HCEC 1CT (cell line): ENCODE measurements at places on chromosomes 3 and 15.

GRCh38 chr3:17013571-17013970, 128.8 kb downstream of the PLCL2 start:
- no peak for DNase-seq

DNA sequence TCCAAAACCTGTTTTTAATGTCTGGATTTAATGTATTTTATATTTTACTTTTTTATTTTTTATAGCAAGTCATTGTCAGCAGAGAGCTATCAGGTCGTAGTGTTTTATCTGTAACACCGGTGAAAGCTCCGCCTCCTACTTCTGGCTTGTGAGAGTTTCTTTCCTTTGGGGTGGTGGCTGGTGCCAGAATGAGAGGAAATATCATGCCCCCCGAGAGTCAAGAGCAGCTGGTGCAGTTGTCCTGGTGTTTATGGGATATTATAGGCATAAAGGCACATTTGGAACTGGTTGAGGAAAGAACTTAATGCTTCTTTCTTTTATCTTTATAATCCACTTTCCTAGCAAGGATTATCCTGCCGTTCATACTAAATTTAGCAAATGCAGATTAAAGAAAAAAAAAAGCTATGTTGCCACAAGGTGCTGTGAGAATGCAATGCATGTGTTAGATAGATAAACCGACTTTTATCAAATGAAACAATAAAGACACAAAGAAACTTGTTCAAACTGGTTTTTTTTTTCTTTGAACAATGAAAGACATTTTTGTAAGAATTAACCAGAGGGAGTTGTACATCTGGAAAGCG, 260.1 kb upstream of the PLSCR5 start:
- DNase-seq = no peak

GRCh38 chr3:185340751-185341150, 22.2 kb upstream of the MAP3K13 start:
- no peak for DNase-seq

GRCh38 chr3:195042743-195043606, 228.0 kb downstream of the XXYLT1 start:
- no peak for DNase-seq

GRCh38 chr3:123347691-123348264, 101.1 kb downstream of the ADCY5 start:
- no peak for DNase-seq

DNA sequence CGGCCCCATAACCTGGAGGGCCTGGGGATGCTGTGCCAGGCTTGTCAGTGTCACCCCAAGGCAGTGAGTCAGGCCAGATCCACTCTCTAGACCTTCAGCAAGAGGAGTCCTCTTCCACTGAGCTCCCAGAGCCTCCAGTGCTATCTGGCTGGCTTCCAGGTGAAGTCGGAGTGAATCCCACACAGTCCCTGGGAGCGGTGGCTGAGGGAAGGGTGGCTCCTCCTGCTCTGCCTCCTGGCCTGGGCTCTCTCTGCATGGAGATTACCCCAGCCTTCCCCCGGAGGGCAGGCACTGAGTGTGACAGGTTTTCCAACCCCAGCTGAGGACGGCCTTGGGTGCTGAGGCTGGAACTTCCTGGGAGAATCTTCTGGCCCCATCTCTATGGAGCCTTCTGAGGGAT, 82.7 kb downstream of the EPHB1 start:
- no peak for DNase-seq

DNA sequence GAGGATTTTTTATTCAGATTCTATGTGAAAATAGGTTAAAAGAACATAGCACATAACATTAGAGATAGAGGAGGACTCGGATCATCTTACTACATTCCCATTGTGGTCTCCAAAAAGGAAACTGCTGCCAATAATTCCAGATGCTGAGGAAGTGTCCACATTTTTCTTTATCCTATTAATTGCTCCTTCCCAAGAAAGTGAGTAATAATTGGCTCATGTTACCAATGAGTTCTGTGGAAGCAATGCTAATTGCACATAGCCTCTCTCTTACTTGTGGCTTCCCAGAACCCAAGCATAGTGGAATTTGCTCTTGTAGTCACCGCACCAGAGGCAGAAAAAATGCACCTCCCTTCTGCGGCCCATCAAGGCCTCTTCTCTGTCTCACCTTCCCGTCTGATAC, 208.4 kb downstream of the PLOD2 start:
- peak; percentile 96 for DNase-seq

GRCh38 chr3:119235151-119235550, 5.5 kb downstream of the B4GALT4 start:
- DNase-seq = peak; percentile 70

DNA sequence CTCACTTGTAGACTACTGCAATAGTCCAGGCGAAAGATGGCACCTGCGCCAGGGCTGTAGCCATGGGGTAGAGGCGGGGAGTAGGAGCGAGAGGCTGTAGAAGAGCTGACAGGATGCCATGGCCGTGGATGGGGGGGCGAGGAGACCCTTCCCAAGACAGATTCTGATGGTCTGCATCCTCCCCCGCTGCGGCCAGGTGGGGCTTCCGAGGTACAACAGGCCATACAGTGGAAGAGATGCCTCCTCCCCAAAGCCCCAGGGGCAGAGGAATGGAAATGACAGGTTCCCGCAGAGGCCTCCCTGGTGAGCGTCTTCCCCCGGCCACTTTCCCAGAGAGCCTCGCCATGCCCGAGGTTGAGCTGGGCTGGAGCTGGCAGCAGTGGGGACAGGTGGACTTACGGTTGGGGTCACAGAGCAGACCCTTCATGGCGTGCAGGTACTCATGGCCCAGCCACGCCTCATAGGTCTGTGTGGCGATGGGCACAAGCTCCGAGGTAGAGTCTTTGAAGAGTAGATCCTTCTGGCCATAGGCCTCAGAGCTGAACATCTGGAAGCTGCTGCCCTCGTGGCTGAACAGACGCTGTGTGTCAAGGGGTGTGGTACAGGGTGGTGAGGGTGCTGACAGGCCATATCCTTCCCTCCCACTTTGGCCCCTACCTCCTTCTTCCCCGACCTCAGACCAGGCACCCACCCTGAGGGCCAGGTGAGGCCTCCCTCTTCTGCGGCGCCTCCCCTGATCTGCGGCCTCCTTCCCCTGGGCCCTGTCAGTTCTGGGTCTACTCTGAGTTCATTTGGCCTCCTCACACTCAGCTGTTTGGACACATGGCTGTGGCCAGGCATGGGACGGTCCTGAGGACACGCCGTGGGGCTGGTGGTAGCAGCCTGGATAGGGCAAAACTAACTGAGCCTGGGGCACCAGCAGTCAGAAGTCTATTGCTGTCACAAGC, 13.6 kb downstream of the MELTF start:
- DNase-seq = no peak

DNA sequence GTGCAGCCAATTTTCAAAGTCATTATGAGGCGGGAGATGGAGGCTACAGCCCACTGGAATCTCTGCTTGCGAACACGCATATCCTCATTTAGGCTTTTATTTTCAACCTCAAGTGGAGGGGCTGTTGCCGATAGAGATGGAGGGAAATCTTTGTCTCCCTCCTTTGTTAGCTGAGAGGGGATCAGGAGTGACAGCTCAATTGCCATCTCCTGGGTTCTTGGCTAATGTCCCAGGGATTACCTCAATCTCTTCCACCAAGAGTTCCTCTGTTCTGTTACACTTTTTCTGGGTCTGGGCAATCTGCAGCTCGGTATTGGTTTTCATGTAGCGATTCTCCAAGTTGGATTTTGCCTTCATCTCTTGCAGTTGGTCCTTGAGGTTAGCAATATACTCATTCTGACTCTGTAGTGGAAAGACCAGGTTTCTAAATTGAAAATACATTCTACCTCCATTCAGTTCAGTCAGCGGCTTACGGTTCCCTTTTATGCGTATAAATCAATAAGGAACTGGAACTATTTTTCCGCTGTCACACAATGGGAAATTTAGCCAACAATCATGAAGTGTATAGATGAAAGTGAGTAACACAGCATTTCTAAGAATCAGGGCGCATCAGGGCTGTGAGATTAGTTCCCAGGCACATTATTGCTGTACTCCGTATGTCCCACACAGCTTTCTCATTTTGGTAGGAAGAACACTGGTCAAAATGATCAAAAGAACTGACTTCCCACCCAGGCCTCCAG, 36.2 kb upstream of the RPL35A start:
- no peak for DNase-seq

GRCh38 chr3:124246949-124247348, 255.0 kb upstream of the ROPN1 start:
- peak; percentile 28 for DNase-seq

DNA sequence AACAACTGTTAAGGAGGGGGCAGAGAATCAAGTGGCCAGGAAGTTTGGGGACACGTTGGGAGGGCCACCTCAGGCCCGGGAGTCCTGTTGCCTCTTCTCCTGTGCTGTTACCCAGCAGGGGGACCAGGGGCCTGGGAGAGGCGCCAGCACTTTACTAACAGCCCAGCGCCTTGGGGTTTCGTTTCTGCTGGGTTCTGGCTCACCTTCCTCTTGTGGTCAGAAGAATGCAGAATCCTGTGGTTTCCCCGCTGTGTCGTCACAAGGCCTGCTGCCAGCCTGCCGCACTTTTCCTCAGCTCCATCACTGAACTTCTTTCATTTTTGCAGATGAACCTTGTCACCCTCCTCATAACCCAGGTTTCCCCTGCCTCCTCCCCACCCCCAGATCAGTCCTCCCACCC, 67.7 kb downstream of the SLC30A4 start:
- peak; percentile 93 for DNase-seq

- no peak for DNase-seq
Observed at GRCh38 chr3:88019024-88019423, 39.8 kb downstream of the CGGBP1 start.

- DNase-seq = no peak
Observed at GRCh38 chr3:90080988-90081387, 973.6 kb downstream of the EPHA3 start.

GRCh38 chr3:36733162-36733696, 31.1 kb downstream of the DCLK3 start:
- DNase-seq = no peak

GRCh38 chr3:124895756-124896155, 8.6 kb upstream of the ITGB5 start:
- no peak for DNase-seq

DNA sequence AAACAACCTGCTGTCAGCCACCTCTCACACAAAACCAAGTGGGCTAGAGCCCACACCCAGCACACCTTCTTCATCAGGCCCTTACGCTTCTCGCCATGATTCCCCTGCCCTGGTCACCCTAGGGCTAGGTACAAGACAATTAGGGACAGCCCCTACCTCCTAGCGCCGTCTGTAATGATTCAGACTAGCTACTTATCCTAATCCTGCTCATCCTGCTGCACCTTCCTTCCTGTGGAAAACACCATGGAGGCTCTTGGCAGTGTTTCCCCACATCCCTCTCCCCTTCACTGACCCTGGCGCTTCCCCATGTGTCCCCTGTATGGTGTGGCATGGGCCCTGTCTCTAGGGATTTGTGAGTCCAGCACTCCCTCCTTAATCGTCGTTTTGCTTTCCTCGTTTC, 39.6 kb upstream of the ICE2 start:
- no peak for DNase-seq

DNA sequence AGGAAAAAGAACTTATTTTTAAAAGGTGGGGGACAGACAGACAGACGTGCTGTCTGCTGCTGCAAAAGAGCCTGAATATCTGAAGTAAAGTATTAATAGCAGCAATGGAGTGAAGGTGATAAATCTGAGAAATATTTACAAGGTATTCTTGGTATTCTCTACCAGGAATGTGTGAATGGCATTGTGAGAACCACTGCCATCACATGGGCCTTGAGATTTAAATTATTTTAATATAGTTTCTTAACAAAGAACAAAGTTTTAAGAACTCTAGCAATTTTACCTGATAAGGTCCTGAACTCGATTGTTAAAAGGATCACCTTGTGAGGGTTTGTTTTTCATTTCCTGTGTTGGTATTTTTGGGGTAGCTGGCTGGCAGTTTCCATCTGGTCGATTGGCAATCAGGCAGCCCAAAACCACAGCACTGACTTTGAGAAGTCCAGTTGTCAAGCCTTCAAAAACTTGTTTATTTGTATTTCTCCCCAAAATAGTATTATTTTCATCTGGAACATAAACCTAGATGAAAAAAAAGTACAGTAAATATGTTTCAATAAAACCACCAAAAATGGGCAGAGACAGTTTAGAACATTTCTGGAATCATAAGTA, 97.3 kb downstream of the ISL2 start:
- DNase-seq = peak; percentile 28

DNA sequence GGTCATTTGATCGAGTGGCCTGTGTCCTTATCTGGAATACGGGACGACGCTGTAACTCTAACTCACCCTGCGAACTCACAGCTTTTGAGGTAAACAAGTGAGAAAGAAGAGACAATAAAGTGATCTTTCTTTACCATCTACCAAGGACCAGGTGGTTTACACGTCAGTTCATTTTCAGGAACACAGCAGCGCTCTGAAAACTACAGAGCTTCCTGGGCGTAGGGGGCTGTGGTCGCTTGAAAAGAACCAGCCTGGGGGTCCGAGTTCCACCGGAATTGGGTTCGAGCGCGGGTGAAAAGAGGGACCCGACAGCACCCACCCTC, 357 bp downstream of the KIAA1143 start:
- DNase-seq = no peak

DNA sequence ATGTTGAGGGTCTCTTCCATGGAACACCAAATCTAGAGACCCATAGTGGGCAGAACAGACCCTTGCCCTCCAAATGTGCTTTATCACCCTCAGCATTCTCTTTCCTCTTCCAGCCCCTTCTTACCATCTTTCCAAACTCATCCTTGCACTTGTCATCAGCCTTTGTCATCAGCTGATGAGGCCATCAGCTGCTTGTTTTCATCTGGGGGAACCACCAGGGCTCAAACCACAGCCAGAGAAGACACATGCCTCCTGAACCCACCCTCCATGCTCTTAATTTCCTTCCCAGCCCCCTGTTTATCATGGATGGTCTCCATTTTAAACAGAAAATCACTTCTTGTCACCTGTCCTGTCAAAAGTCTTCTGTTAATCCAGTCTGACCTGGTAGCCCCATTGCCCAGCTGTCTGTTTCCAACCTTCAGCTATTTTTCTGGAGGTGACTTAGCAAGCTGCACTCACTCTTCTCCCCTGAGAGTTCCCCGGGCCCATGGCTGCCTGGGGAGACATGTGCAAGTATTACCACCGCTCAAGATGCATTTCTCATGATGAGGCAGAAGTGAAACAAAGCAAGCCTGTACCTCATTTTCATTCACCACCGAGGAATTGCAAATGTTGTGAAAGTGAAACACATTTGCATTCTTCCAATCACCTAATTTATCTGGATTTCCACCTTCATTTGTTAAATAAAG, 14.7 kb upstream of the SYNM start:
- no peak for DNase-seq

DNA sequence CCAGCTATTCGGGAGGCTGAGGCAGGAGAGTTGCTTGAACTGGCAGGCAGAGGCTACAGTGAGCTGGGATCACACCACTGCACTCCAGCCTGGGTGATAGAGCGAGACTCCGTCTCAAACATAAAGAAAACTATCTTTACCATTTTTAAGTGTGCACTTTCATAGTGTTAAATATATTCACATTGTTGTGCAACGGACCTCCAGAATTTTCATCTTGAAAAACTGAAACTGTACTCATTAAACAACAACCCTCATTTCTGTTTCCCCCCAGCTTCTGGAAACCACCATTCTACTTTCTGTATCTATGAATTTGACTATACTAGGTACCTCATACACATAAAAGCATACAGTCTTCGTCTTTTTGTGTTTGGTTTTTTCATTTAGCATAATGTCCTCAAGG, 375.1 kb downstream of the SHQ1 start:
- DNase-seq = no peak

- DNase-seq = no peak
Observed at GRCh38 chr15:70036585-70037291, 61.0 kb downstream of the TLE3 start.

- peak; percentile 90 for DNase-seq
Observed at GRCh38 chr3:31945738-31946052, 35.4 kb downstream of the OSBPL10 start.

GRCh38 chr3:124281453-124282316, 289.8 kb upstream of the ROPN1 start:
- peak; percentile 58 for DNase-seq
